ENCODE measurements at places on chromosomes 16 and 17.

GRCh38 chr17:11885051-11885450, 112.2 kb downstream of the ZNF18 start:
- DNase-seq, result no peak

- DNase-seq, result no peak
Measured at GRCh38 chr17:19380481-19381301, 2.4 kb downstream of the MAPK7 start.

DNA sequence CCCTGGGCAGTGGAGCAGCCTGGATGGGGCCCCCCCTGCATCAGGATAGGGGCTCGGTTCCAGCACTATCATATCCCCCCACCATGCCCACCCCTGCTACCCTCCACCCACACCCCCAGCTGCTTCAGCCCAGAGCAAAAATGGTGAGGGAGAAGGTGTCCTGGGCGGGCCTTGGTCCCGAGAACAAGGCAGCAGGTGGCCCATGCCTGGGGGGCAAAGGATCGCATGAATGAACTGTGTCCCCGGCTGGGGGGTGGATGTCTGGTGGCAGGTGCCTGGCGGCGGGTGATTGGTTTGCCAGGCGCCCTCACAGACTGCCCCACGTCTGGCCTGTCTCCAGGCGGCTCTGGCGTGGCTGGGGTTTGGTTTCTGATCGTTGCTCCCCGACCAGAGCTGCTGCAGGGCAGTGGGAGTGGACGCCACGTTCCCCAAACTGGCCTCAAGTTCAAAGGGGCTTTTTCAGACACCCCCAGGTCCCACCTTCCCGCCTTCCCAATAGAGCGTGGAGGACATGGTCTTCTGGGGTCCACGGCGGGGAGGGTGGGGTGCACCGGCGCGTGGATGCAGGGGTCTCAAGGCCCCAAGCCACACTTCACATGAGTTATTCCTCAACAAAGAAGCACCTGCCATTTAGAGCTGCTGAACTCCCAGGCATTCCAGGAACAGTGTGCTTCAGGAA, 12.6 kb downstream of the UTS2R start:
- DNase-seq, result no peak

DNA sequence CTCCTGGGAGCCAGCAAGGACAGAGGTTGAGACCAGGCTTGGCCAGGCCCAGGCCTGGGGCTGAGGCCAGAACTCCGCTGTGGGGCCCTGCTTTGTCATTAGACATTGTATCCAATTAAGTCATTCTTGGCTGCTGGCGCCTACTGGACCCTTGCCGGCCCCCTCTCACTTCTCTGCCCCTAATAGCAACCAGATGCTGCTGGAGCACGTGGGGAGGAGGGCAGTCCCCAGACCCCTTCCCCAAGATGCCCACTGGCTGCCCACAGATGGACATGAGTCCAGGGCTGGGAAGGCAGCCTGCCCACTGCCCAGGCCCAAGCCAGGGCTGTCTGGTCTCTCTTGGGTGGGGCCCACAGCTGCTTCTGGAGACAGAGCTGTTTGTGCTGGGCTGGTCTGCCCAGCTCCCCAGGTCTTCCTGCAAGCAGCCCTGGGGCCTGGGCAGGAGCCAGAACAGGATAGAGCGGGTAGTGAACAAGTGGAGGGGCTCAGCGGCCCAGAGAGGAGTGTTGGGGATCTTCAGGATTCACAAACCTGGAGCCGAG, 7.8 kb downstream of the PLXDC1 start:
- no peak for DNase-seq

DNA sequence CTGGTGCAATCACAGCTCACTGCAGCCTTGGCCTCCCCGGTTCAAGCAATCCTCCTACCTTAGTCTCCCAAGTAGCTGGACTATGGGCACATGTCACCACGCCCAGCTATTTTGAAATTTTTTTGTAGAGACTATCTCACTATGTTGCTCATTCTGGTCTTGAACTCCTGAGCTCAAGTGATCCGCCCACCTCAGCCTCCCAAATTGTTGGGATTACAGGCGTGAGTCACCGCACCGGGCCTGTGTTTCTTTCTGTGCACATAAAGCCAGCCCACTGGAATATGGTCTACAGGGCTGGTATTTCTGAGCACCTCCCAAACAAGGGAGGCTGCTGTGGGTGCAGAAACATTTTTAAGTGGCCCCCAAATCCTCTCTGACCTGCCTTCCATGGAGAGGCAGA, 8.4 kb downstream of the TMEM95 start:
- DNase-seq, result no peak

DNA sequence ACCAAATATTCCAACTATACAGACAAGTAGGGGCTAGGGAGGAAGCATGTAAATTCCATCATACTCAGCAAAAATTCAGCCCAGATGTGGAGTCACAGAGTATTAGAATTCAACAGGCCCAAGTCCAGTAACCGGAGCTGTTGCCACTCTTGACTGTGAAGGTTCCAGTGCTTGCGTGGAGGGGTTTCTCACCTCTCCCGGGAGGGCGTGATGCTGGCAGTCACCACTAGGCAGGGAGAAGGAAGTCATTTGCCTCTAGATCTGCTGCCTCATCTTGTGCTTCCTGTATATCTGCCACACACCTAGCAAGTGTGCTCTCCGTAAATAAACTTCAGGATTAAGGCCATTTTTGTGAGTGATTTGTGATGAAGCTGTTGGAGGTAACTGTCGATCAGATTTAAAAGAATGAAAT, 1.0 kb upstream of the CKLF start:
- DNase-seq, result peak; percentile 71

DNA sequence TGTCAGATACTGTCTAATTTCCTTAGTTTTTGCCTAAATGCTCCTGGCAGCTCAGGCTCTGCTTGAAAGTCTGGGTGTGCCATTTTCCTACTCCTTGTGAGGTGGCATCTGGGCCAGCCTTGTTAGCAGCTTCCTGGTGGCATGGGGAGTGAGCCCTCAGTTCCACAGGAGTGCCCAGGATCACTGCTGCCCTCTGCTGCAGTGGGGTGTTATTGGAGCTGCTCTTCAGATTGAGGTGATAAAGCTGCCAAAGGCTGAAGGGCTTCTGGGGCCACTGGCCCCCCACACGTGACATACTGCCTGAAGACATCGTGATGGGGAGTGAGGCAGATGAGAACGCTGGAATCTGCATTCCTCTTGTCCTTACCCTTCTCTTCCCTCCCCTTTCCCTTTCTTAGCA, 27.4 kb downstream of the CEP95 start:
- no peak for DNase-seq

DNA sequence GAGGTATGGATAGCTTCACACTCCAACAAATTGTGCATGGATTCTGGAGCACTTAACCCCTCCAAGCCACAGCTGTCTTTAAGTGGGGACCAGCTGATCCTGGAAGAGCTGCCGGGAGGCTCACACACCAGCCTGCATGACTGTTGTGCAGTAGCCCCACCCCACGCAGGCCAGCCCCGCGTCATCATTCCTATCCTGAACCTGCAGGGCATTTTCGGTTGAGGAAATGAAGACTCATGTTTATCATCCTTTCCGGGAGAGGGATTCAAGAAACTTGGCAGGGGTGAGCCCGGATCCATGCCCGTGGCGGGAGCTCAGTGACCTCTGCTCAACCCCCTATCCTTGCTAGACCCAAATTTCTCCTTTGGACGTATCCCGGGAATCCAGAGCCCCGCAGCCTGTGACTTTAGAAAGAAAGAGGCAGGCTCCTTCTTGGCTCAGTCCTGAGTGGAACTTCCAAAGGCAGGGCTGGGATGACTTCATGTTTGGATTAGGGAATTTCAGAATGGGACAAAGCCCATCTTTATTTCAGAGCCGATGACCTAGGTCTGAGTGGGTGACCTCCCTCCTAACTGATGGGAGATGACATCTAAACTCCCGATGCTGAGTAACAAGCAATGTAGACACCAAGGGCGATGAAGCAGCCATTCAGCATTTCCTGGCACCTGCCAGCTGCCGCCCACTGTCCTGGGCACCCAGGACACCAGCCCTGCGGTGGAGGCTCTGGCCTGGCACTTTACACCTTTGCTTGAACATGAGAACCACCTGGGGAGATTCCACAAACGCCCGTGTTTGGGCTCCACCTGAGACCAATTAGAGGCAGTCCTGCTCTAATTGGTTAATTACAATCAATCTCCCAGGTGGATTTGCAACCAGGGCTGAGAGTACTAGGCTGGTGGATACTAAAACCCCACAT, 43.3 kb upstream of the CMIP start:
- DNase-seq, result no peak

DNA sequence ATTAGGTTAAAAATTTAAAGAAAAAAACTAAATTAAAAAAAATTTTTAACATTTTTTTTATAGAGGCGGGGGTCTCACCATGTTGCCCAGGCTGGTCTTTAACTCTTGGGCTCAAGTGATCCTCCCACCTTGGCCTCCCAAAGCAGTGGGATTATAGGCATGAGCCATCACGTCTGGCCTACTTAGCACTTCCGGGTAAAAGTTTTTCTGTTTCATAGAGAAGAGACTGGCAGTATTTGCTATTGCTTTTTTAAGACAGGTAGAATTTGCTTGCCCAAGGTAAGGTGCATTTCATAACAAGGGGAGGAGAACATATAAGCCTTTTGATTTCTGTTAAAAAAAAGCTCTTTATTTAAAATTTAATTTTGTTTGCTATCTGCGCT, 12.0 kb upstream of the HAPSTR1 start:
- DNase-seq, result no peak

DNA sequence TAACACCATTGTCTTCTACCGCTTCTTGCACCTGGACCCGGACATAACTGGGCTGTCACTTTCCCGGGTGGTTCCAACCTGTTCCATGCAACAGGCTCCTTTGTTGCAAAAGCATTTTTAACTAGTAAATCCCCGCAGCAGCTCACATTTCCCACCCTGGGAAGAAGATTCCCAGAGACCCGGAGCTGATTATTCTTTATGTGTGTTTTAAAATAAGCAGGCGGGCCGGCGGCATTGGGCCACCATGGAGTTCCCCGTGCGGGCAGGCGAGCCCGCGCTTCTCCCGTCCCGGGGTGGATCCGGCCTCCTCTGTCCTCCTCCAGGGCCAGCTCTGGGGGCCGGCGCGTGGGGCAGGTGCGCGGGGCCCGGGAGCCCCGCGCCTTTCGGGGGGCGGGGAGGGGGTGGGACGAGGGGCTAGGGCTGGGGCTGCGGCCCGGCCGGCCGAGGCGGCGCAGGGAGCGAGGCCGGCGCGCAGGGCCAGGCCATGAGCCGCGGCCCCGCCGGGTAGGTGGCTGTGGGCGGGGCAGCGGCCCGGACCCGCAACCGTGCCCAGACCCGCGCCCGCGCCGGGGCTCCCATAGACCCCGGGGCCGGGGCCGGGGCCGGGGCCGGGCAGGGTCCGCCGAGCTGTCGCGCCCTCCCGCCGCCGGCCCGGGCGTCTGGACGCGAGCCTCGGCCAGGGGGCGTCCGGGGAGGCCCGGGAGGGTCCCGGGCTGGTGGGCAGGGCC, 1.7 kb downstream of the CRAMP1 start:
- DNase-seq, result no peak

DNA sequence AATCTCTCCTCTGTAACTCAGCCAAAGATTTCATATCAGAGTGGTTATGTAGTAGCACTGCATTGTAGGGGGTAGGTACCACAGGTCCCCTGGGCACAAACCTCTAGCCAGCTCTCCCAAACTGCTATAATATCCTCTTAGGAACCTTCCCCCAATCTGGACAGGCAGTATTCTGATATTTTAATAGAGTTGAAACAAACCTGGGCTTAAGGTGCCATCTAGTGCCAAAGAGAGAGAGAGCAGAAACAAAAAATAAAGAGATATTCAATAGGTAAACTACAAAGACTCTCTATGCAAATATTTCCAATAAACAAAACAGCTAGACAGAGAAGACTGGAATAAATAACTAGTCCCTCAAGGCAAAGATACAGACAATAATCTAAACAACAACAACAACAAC, 1070.0 kb downstream of the CDH11 start:
- DNase-seq, result no peak

DNA sequence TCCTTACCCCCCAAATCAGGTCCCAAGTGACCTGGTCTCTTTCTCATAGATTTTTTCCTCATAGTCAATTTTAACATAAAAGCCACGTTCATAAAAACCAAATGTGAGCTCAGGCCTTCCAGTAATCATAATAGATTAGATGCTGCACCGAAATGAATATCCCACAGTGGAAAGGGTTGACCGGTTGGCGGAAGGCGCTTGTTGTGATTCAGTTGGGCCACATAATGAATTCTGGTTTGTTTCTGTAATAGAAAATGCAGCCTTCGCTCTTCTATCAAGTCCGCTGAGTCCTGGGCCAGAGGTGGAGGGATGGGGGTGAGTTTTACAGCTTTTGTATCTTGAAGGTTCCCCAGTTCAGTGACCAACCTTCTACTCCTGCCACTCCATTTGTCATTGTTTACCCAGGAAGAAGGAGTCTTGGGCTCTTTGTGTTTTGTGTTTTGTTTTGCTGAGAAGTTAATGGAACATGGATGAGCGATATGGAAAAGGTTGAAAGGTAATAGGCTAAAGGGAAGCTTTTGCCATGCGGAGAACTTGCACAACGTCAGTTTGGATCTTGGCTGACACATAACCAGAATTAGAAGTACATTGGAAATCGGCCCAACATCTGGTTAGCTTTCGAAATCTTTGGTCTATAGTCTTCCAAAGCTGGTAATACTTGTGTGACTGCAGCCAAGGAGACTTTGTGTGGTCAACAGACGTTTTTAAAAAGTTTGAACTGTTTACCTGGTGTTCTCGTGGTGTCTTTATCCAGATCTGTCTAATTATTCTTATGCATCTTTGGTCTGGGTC, 89.5 kb downstream of the CLEC16A start:
- no peak for DNase-seq

DNA sequence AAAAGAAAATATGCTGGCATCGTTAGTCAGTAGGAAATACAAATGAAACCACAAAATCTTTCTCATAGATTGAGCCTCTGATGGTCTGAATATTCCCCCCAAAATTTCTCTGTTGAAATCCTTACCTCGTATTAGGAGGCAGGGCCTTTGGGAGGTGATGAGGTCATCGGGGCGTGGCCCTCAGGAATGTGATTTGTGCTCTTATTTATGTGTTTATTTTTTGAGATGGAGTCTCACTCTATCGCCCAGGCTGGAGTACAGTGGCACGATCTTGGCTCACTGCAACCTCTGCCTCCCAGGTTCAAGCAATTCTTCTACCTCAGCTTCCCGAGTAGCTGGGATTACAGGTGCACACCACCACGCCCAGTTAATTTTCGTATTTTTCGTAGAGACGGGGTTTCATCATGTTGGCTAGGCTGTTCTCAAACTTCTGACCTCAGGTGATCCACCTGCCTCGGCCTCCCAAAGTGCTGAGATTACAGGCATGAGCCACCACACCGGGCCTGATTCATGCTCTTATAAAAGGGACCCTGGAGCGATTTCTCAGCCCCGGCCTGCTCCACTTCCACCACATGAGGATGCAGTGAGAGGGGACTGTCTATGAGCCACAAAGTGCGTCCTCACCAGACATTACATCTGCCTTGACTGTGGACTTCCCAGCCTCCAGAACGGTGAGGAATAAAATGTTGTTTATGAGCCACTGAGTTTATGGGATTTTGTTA, 53.1 kb downstream of the DNAH17 start:
- DNase-seq, result no peak

- no peak for DNase-seq
Measured at GRCh38 chr17:73265646-73266640, 4.3 kb upstream of the CPSF4L start.

DNA sequence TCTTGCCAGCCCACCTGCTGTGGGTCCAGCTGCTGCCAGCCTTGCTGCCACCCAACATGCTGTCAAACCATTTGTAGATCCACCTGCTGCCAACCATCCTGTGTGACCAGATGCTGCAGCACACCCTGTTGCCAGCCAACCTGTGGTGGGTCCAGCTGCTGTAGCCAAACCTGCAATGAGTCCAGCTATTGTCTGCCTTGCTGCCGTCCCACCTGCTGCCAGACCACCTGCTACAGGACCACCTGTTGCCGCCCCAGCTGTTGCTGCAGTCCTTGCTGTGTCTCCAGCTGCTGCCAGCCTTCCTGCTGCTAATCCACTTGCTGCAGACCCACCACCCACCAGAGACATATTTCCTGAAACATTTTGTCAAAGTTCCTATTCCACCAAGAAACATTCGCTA, 641 bp downstream of the KRTAP9-1 start:
- DNase-seq, result no peak
